ENCODE measurements at places on chromosomes 6 and 20.
A peak's percentile ranks its signal among the peaks of the same experiment; 100 is the strongest.

DNA sequence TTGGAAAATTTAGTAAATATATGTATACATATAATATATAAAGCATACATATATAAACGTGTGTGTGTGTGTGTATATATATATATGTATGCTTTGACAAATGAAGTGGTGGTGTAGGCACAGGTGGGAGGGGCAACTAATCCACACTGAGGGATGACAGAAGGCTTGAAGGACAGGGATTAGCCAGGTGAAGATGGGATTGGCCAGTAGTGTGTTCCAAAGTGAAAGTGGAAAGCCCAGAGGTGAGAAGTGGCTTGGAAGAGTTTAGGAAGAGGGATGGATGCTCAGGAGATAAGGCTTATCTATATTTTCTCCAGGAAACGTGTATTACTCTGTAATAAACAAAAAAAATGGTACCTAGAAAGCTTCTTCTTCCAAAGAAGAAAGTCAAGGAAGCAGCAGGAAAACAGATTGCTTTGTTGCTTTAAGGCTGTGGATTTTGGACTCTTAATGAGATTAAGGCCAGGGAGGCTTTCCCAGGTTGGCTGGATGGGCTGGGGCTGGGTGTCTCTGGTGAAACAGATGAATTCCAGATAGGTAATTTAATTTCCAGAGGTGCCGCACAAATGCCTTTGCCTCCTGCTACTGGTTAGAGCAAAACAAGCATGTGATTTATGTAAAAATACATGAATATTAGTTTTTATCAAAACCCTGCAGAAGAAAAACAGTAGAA, 63.9 kb downstream of the JARID2 start:
- DNase-seq = no peak

- no peak for DNase-seq
Measured at GRCh38 chr6:55009131-55009530, 162.6 kb downstream of the FAM83B start.

- no peak for DNase-seq
Measured at GRCh38 chr6:116355796-116356195, 15.0 kb upstream of the DSE start.

- no peak for DNase-seq
Measured at GRCh38 chr6:113458368-113459010, 398.7 kb upstream of the MARCKS start.

GRCh38 chr20:58669287-58670006, 18.4 kb downstream of the STX16 start:
- no peak for DNase-seq

- peak; percentile 78 for DNase-seq
Measured at GRCh38 chr6:7243179-7243981, 69.6 kb downstream of the SSR1 start.

- no peak for DNase-seq
Measured at GRCh38 chr6:137105375-137105774, 60.6 kb upstream of the IL20RA start.

DNA sequence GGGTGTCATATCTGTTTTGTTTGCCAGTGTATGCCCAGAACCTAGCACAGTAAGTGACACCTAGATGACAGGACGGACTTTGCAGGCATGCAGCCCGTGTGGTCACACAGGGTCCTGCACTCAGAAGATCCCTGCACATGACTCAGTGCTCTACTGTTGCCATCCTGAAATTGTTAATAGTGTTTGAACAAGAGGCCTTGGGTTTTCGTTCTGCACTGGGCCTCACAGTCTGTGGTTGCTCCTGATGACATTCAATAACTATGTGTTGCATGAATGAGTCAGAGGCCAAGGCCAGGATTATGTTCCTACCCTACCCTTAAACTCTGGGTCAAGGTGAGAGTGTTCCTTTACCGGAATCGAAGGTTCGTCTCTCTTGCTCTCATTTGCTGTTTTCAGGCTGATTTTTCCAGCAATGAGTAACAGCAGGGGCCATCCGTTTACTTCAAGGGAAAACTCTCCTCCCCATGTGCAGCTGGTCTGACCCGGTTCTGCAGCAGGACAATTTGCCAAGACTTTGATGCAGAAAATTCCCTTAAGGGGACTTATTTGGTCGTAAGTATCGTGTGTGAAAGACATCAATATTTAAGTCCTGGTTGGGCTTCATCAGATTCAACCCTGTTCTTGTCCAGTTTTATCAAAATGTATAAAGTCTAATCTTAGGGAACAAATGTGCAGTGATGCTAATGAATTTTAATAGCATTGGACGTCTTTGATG, 13.0 kb upstream of the PFDN4 start:
- DNase-seq = peak; percentile 69

DNA sequence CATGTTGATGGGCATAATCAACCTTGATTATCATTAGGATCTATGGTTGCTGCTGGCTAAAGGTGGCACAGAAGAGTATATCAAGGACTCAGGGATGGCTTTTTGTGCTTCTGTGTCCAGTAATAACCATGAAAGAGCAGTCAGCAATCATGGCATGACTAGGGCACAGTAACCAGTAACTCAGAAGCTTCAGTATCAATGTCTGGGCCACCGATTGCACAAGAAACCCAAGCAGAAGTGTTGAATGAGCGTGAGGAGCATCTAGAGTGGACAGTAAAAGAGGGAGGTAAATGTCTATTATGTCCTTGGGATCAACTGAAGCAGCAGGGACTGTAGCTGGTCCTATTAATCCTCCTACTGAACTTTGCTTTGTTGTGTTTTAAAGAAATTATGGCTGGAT, 81.5 kb upstream of the F13A1 start:
- DNase-seq = no peak

DNA sequence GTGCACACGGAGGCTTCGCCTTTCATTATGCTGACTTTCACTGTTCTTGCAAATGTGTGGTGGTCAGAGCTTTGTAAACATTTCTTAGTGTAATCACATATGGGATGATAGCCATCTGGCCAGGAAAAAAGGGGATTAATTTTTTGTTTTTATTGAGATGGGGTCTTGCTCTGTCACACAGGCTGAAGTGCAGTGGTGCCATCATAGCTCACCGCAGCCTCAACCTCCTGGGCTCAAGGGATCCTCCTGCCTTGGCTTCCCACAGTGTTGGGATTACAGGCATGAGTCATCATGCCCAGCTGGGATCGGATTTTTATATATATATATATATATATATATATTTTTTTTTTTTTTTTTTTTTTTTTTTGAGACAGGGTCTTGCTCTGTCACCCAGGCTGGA, 11.0 kb upstream of the TIAM2 start:
- no peak for DNase-seq

- DNase-seq = no peak
Measured at GRCh38 chr6:14729129-14729871, 516.6 kb upstream of the JARID2 start.

DNA sequence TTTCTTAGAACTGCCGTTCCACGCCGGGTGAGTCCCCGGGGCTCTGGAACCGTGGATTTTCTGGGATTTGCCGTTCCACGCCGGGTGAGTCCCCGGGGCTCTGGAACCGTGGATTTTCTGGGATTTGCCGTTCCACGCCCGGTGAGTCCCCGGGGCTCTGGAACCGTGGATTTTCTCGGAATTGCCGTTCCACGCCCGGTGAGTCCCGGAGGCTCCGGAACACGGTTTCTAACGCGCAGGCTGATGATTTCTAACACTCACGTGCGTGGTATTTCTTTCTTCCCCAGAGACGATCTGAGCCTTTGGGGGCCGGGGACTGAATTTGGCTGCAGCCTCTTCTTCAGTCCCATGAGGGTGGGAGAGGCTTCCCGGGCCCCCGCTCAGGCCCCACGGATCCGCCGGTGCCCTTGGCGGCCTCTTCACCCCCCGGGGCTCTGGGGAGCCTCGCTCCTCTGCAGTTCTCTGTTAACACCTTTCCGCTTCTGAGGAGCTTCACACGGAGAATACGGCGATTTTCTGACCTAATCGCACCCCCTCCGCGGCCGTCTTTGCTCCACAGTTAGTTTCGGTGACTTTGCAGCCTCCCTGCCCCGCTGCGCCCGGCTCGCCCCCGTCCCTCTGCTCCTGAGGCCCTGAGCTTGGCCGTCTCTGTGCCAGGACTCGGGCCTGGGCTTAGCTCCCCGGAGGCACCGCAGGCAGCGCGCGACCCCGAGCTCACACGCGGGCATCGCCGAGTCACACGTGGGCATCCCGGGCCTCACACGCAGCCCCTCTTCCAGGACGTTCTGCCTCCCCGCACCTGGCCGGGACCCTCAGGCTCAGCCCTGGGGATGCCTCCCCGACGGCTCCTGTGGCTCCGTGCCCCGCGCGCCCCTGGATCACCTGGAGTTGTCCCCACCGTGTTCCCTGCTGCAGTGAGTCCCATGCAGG, 7.2 kb upstream of the KIF25 start:
- DNase-seq = no peak

- DNase-seq = no peak
Measured at GRCh38 chr20:19277381-19277780, 64.9 kb downstream of the SLC24A3 start.

DNA sequence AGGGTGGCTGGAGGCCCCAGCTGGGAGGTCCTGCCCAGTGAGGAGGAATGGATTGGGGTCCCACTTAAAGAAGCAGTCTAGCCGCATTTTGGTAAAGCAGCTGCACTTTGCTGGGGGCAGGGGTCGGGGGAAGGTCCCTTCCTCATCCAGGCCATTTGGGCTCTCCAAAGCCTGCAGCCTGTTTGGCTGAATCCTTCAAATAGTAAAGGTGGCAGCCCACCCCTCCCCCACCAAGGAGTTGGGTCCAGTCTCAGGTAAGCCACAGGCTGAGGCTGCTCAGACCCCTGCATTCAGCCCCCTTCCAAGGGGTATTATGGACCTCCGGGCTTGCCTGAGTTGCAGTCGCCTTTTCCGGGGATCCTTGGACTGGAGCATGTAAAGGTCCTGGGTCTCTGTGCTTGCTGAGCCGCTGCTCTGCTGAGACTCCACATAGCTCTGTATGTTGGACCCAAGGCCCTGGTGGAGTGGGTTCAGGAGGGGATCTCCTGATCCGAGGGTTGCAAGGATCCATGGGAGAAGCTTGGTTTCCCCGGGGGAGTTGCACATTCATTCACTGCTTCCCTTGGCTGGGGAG, 417.4 kb downstream of the KHDRBS2 start:
- DNase-seq = no peak

Data from HT-29 (cell line).